Lung (tissue), 17 donors: ENCODE measurements at places on chromosomes 6 and 20. TPM values are rescaled to one million over a fixed set of nuclear protein-coding genes. Genes with fewer than 3 reads are reported as not detected.
A peak's percentile ranks its signal among the peaks of the same experiment; 100 is the strongest.

- no peak overlapping the region for H3K27ac ChIP-seq
- H3K27me3 ChIP-seq: no peaks in the 10 kb centered on the region
- peaks cover 6% of the 10 kb centered on the region for H3K4me1 ChIP-seq
- DNase-seq: peak; percentile 47
These were observed 189.7 kb upstream of the JAG1 start for GRCh38 chr20:10863337-10864060.

- no peaks in the 10 kb centered on the region for H3K36me3 ChIP-seq
- DNase-seq: no peak
- no peak overlapping the region for H3K27ac ChIP-seq
- no peaks in the 10 kb centered on the region for H3K27me3 ChIP-seq
- peaks cover 35% of the 10 kb centered on the region for H3K4me1 ChIP-seq
- no peak overlapping the region for H3K4me3 ChIP-seq
These were observed 20.6 kb upstream of the VEGFA start for GRCh38 chr6:43749461-43749860.

GRCh38 chr20:49762940-49763766 lies 49.5 kb upstream of the B4GALT5 start:
- peaks cover 12% of the 10 kb centered on the region for H3K4me1 ChIP-seq
- H3K27ac ChIP-seq: no peak overlapping the region

- peak overlapping the region; percentile 94 for H3K27ac ChIP-seq
- peaks cover 9% of the 10 kb centered on the region for H3K4me1 ChIP-seq
- H3K36me3 ChIP-seq: no peaks in the 10 kb centered on the region
- no peak for DNase-seq
These were observed 2.7 kb downstream of the SDCBP2 start for GRCh38 chr20:1326031-1326930.

- no peak for DNase-seq
- no peak overlapping the region for H3K4me3 ChIP-seq
- no peaks in the 10 kb centered on the region for H3K27me3 ChIP-seq
- H3K4me1 ChIP-seq: peaks cover 23% of the 10 kb centered on the region
- H3K36me3 ChIP-seq: peaks cover 5% of the 10 kb centered on the region
- H3K27ac ChIP-seq: no peak overlapping the region
These were observed 70.5 kb downstream of the NCOA3 start for GRCh38 chr20:47572105-47572729.

GRCh38 chr20:11155156-11155756 lies 481.5 kb upstream of the JAG1 start:
- no peaks in the 10 kb centered on the region for H3K36me3 ChIP-seq
- H3K27ac ChIP-seq: no peak overlapping the region
- no peak for DNase-seq
- H3K4me3 ChIP-seq: no peak overlapping the region
- H3K4me1 ChIP-seq: peaks cover 7% of the 10 kb centered on the region

DNA sequence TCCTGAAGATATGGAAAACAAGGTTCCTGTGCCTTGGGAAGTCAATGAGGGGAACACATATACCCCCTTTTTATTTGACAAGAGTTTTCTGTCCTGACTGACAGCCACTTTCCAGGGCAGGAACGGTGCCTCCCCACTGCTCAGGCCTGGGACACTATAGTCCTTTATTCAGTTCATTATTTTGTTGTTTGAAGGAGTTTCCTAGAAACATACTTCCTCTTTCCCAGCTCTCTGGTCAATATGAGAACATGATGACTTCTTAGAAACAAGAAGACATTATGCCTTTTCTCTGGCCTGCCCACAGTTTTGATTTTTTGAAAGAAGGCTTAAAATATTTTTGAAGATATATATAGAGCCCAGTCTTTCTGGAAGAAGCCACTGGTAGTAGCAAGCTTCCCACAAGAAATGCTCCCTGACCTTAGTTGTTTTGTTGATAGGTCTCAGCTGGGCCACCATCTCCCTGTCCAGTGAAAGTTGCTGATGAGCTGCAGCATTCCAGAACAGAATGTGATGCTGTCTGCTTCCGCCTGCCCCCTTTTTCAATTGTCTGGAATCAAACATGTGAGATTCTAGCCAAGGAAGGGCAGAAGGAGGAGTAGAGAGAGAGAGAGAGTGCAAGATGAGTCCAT lies 350.0 kb upstream of the PRND start:
- no peaks in the 10 kb centered on the region for H3K36me3 ChIP-seq
- H3K4me1 ChIP-seq: peaks cover 37% of the 10 kb centered on the region
- H3K27me3 ChIP-seq: no peaks in the 10 kb centered on the region

GRCh38 chr6:34538581-34538980 lies 17.5 kb downstream of the SPDEF start:
- no peak overlapping the region for H3K27ac ChIP-seq
- no peak for DNase-seq
- no peaks in the 10 kb centered on the region for H3K36me3 ChIP-seq
- no peaks in the 10 kb centered on the region for H3K27me3 ChIP-seq

Gene UBE2C
- polyA plus RNA-seq: 17.0 TPM

Gene LPA
- 0.03 TPM for polyA plus RNA-seq

Gene WFDC10B
- 2.0 TPM for polyA plus RNA-seq

Gene RNF39
- 1.3 TPM for polyA plus RNA-seq
